Smooth muscle cell of bladder (primary cell): ENCODE measurements at places on chromosomes 5 and 9. TPM values are rescaled to one million over a fixed set of nuclear protein-coding genes. Genes with fewer than 3 reads are reported as not detected.

The MSMP gene
- not detected in 2 replicates for total RNA-seq

The PRDM9 gene
- total RNA-seq, result not detected in 2 replicates

The CEP120 gene
- total RNA-seq, result 13.6 and 16.6 TPM in 2 replicates

The BAG1 gene
- total RNA-seq, result 10.6 and 16.5 TPM in 2 replicates

The NOXA1 gene
- total RNA-seq, result 0.46 and 0.57 TPM in 2 replicates

The EXOSC3 gene
- 27.6 and 39.4 TPM in 2 replicates for total RNA-seq

The CYLC2 gene
- total RNA-seq, result not detected in 2 replicates

The ZNF782 gene
- total RNA-seq, result 1.8 and 2.4 TPM in 2 replicates

The GLDC gene
- total RNA-seq, result 1.4 TPM in 1 of 2 replicates, not detected in the other

The ROR2 gene
- 29.4 and 30.0 TPM in 2 replicates for total RNA-seq

The PCDHGC4 gene
- total RNA-seq, result 1.7 TPM in 2 replicates

The GABRA6 gene
- not detected in 2 replicates for total RNA-seq

The PKD2L2 gene
- total RNA-seq, result 0.18 TPM in 1 of 2 replicates, not detected in the other

The ADRB2 gene
- total RNA-seq, result under 0.01 and 0.09 TPM in 2 replicates

The PAPPA gene
- total RNA-seq, result 137 and 209 TPM in 2 replicates

The TLN1 gene
- total RNA-seq, result 181 and 228 TPM in 2 replicates

The KIAA0825 gene
- total RNA-seq, result 3.0 and 3.1 TPM in 2 replicates

The TRMO gene
- 13.7 and 14.9 TPM in 2 replicates for total RNA-seq

The CENPH gene
- 3.8 and 7.3 TPM in 2 replicates for total RNA-seq

The ASS1 gene
- total RNA-seq, result 329 and 331 TPM in 2 replicates

The TMEM267 gene
- total RNA-seq, result 15.4 and 19.3 TPM in 2 replicates

The MZB1 gene
- 0.14 and 0.18 TPM in 2 replicates for total RNA-seq

The PCDHAC2 gene
- total RNA-seq, result 0.14 and 0.28 TPM in 2 replicates

The TCOF1 gene
- total RNA-seq, result 7.8 and 10.4 TPM in 2 replicates

The IRX4 gene
- not detected in 2 replicates for total RNA-seq

The TMEM174 gene
- not detected in 2 replicates for total RNA-seq

The SOWAHA gene
- not detected in 2 replicates for total RNA-seq

The PDLIM7 gene
- total RNA-seq, result 72.1 and 84.4 TPM in 2 replicates

The FRMPD1 gene
- total RNA-seq, result not detected in 2 replicates

The TPPP gene
- total RNA-seq, result 0.09 and 0.14 TPM in 2 replicates

The BNC2 gene
- 27.5 and 27.6 TPM in 2 replicates for total RNA-seq

The TOMM5 gene
- 125 and 136 TPM in 2 replicates for total RNA-seq

The FUT7 gene
- total RNA-seq, result not detected in 2 replicates

The HBEGF gene
- total RNA-seq, result 0.43 and 1.2 TPM in 2 replicates
